ENCODE measurements at places on chromosomes 6 and 20.

- DNase-seq: no peak
Measured at GRCh38 chr6:168084465-168085160, 5.6 kb upstream of the FRMD1 start.

GRCh38 chr20:13788167-13788834, 3.5 kb downstream of the NDUFAF5 start:
- DNase-seq: no peak

DNA sequence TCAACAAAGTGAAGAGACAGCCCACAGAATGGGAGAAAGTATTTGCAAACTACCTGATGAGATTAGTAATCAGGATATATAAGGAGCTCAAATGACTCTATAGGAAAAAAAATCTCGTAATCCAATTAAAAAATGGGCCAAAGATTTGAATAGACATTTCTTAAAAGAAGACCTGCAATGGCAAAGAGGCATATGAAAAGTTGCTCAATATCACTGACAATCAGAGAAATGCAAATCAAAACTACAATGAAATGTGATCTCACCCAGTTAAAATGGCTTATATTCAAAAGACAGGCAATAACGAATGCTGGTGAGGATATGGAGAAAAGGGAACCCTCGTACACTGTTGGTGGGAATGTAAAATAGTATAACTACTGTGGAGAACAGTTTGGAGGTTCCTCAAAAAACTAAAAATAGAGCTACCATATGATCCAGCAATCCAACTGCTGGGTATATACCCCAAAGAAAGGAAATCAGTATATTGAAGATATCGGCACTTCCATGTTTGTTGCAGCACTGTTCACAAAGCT, 65.0 kb downstream of the TOX2 start:
- no peak for DNase-seq

- no peak for DNase-seq
Measured at GRCh38 chr20:17835240-17835933, 133.2 kb downstream of the SNX5 start.

GRCh38 chr6:85418059-85418458, 31.8 kb upstream of the NT5E start:
- DNase-seq: no peak

GRCh38 chr20:2242678-2243077, 53.1 kb upstream of the TGM3 start:
- no peak for DNase-seq

GRCh38 chr6:6006006-6006427, 708 bp downstream of the NRN1 start:
- no peak for DNase-seq
